Stimulated activated CD8-positive, alpha-beta memory T cell treated with anti-CD3 and anti-CD28 coated beads, Interleukin-4, amount 100 ng/mL, for 1 hour (primary cell): ENCODE measurements at places on chromosomes 1 and 21.

GRCh38 chr1:167194182-167194581 is 26.5 kb upstream of the POU2F1 start:
- no peak for DNase-seq

DNA sequence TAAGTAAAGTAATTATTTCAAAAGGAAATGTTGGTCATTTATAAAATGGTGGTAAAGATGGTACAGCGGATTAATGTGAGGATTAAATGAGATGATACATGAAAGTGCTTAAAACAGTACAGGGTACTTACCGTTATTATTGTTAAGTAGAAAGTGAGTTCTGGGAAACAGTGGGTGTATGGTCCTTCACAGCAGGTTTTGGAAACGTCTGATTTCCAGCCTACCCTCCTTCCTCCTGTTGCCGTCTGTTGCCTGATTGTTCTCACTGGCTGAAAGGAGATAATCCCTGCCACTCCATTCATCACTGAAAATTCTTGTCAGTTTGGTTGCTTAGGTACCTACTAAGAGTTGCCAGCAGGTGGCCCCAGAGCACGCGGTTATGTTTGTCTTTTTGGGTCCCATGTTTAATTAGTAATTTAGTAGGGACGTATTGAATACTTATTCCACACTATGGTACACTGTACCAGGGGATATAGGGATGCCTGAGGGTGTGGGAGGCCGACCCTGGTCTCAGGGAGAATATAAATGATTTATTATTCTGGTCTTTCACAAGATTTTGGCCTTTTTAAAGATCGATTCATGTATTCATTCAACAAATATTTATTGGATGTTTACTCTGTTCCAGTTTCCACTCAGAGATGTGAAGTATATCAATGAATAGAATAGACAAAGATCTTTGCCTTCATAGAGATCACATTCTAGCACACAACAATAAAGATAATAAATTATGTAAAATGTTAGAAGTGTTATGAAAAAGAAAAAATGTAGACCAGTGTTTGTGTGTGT is 30.8 kb upstream of the RPTN start:
- DNase-seq: peak; percentile 43

DNA sequence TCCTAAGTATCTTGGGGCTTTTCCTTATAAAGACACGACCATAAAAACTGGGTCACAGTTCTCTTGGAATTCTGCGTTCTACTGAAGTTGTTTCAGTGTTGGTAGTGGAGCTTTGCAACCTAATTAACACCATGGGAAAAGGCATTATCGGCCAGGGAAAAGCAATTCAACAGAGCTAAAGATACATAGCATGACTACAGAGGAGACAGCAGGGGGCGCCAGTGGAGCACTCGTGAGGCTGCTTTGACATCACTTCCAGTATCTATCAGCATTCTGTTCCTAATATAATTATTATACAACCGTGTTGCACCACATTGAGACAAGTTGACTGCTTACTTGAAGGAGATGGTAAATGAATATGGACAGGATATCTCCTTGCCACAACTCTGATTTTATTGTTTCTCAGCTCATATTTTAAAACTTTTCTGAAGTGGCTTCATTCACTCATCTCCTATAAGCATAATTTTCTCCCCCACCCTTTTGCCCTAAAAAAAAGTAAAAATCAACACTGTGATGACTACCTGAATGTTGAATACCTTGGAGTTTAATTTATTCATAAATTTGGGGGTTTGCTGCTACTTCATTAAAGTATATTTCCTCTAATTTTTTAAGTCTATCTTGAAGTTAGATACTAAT is 39.4 kb downstream of the ZP4 start:
- no peak for DNase-seq

DNA sequence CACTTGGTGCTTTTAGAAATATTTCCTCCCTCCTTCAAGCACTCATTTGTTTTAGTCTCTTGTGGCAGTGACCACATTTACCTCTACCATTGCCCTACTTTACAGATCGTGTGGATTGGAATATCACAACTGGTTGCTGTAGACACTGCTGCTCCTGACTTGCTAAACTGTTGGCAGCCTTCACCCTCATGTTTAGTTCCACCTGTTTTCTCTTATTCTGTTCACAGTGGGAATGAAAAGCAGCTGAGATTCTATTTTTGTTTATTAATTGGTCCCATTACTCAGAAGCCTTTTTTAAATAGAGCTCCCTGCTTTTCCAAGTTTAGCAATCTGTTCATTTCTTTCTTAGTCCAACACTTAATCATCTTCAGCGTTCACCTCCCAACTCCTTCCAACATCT is 308.9 kb downstream of the RWDD3 start:
- no peak for DNase-seq

GRCh38 chr1:229015806-229016205 is 255.1 kb upstream of the RAB4A start:
- DNase-seq: no peak

- DNase-seq: no peak
Observed at GRCh38 chr1:246324711-246325110, 182.4 kb downstream of the SMYD3 start.

DNA sequence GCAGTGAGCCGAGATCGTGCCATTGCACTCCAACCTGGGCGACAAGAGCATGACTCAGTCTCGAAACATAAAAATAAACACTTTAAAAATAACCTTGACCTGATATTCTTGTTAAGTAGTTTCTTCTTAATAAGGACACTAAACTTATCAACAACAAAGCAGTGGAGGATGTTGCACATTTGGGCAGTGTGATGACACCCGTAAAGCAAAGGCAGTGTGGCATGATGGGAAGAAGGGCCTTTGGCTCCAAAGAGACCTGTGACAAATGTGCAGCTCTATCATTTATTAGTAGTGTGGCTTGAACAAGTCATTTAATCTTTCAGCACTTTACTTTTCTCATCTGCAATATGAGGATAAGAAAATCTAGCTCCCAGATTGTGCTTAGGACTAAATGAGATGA is 348.0 kb upstream of the PLD5 start:
- DNase-seq: no peak

GRCh38 chr1:164647211-164647610 is 88.2 kb downstream of the PBX1 start:
- no peak for DNase-seq

- no peak for DNase-seq
Observed at GRCh38 chr1:225559326-225559725, 93.6 kb downstream of the ENAH start.

GRCh38 chr1:171468120-171468750 is 17.1 kb upstream of the PRRC2C start:
- DNase-seq: no peak

GRCh38 chr1:116494745-116495144 is 76.1 kb downstream of the CD58 start:
- DNase-seq: no peak

GRCh38 chr21:41366522-41367151 is 4.8 kb downstream of the MX2 start:
- DNase-seq: no peak

GRCh38 chr1:100661176-100661575 is 58.4 kb upstream of the VCAM1 start:
- no peak for DNase-seq

DNA sequence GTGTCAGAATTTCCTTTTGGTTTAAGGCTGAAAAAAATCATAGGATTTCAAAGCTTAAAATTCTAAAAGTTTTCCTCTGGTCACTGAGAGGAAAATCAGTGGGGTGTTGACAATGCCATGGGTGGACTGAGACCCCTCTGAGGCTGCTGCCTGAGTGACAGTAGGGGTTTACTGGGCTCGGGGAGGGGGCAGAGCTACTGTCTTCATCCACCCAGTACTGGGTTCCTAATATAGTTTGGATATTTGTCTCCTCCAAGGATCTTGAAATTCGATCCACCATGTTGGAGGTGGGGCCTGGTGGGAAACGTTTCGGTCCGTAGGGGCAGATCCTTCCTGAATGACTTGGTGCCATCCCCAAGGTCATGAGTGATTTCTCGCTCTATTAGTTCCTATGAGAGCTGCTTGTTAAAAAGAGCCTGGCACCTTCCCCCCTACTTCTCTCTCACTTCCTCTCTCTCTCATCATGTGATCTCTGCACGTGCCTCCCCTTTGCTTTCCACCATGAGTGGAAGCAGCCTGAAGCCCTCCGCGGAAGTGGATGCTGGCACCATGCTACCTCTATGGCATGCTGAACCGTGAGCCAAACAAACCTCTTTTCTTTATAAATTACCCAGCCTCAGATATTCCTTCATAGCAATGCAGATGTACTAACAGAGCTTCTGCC is 72.3 kb downstream of the MAP10 start:
- no peak for DNase-seq

DNA sequence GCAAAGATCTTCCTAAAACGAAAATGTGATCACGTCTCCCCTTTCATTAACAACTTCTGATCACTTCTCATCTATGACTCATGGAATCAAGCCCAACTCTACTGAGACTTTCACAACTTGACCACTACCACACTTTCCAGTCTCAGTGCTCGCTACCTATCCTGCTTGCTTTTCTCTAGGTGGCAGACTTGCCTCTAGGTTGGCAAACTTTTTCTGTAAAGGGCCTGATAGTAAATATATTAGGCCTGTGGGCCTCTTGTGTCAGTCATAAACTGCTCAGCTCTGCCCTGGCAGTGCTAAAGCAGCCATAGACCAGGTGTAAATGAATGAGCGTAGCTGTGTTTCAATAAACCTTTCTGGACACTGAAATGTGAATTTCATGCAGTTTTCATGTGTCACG is 21.5 kb upstream of the HMGB4 start:
- no peak for DNase-seq

- no peak for DNase-seq
Observed at GRCh38 chr1:9289711-9290485, 2.8 kb upstream of the SPSB1 start.

DNA sequence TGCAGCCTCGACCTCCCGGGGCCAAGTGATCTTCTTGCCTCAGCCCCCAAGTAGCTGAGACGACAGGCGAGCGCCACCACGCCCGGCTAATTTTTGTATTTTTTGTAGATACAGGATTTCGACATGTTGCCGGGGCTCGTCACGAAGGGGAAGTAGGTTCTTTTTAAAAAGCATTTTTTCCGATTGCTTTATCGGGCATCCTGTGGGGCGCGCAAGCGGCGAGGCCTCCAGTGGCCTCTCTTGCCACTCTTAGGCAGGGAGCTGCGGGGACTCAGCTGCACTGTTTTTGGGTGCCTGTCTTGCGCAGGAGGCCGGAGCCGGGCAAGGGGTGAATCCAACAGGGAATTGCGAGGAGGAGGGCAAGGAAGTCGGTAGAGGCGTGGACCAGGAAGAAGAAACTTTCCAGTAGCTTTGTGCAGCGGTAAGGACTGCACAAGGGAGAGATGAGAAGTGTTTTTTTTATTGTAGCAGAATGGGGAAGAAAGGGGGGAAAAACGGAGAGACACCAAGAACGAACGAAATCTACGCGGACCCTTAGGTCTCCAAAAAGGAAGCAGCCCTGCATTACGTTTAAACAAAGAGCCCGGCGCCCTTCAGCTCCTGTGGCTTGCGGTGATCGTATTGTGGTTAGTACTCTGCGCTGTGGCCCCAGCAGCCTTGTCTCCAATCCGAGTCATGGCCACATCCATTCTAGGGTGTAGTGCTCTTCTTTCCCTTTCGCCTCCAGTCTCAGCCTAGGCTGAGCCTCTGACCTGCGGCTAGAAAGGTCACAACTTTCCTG is 164.8 kb downstream of the PPIAL4G start:
- DNase-seq: peak; percentile 28

DNA sequence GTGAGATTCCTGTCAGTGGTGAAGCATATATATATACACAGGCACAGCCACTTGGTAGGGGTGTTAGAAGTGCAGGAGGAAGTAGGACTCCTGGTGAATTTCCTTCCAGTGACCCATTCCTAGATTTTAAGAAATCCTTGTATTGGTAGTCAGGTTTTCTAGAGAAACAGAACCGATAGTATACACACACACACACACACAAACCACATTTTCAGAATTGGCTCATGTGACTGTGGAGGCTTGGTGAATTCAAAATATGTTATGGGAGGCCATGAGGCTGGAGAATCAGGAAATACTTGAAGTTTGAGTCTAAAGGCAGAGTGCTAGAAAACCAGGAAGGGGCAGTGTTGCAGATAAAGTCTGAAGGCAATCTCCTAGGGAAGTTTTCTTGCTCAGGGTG is 114.2 kb downstream of the FCRL5 start:
- DNase-seq: no peak

DNA sequence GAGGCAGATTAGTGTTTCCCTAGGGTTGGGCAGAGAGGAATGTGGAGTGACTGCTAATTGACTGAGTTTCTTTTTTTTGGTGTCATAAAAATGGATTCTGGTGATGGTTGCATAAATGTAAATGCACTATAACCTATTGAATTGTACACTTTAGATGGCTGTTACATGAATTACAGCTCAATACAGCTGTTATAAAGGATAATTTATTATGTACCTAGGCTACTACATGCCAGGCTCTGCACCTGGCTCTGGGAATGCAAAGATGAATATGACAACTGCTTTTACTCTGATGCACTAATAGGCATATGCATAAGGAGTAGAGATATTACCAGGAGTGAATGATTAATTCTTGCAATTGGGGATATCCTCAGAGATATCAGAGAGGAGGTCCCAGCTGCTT is 345.3 kb downstream of the PTBP2 start:
- DNase-seq: no peak

DNA sequence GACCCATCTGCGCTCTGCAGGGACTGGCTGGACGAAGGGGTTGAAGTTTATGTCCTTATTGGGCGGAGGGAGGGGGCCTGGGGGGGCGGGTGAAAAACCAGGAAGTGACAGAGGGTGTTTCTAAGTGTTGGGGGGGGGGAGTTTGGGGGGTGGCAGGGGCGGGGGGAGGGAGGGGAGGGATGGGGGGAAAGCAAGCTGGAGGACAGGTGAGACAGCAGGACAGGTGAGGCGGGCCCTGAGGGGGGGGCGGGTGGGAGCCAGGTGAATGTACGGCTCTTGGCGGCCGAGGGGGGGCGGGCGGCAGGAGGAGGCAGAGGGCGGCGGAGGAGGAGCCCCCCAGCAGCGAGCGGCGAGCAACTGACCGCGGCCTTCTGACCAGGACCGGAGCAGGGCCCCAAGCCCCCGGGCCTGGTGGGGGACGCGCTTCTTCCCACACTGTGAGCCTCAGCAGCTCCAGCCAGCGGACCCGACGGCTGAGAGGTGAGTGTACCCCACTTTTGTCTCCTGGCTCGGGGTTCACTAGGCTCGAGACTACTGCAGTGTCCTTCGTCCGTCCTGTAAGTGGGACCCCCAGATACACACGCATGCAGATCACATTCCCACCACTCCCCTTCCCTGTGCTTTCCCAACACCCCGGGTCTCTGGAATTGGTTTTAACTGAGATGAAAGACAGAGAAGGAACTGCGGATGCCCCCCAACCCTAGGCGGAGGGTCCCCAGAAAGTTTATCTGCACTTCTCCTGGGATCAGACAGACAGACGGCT is at the start of gene ZBTB7B:
TSS of gene ZBTB7B (plus strand) at position 339 of the 763 bp plus-strand sequence. CDS start 11,859 bp downstream, outside the sequence.
- DNase-seq: no peak

DNA sequence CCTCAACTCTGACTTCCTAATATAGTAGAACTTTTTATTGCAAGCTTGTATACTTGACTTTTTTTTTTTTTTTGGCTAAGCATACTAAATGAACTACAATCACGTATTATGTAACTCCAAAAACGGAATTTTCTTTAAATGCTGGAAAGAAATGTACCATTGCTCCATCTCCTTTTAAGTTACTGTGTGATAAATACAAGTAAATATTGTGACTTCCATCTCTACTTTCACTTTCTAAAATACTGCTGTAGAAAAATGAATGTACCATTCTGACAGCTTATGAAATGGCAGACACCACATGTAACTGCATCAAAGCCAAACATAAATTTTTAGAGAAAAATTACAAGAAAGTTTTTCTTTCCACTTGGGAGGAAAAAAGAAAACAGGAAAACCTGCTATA is 54.7 kb downstream of the ASH1L start:
- DNase-seq: no peak

GRCh38 chr1:160453443-160453842 is 53.1 kb downstream of the VANGL2 start:
- no peak for DNase-seq
